ENCODE measurements at places on chromosomes 16 and 17.

DNA sequence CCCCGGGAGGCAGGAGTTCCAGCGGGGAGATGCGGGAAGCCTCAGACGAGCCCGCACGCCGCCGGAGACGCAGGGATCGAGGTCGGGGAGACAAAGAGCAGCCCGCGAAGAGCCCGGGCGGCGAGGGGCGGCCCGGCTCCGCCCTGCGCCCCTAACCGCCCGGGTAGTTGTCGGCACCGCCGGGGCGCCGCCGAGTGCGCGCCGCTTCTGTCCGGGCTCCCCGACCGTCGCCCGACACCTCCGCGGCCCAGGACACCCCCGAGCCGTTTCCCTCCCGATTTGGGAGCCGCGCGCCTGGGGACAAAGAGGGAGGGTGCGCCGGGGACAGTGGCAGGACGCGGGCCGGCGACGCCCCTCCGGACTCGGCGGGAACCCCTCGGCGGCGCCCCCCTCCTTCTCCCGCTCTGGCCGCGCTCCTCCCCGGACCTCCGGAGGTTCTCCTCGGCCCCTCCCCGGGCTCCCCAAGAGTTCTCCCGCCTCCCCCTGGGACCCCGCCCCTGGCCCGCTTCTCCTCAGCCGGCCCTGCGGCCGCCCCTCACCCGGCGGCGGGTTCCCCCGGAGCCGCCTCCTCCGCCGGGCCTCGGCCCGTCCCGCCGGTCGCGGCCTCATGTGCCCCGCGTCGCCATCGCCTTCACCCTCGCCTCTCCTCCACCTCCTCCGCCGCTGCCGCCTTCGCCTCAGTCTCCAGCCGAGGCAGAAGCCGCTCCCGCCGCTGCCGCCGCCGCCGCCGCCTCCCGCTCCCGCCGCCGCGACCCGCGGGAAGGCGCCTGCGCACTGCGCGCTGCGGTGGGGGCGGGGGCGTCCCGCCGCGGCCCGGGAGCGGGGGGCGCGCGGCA lies at the start of gene GJC1:
Gene GJC1, minus strand, starts transcription at position 765 of the 836 bp plus-strand sequence. CDS start 24,470 bp downstream, outside the sequence.
- DNase-seq, result peak; percentile 63

DNA sequence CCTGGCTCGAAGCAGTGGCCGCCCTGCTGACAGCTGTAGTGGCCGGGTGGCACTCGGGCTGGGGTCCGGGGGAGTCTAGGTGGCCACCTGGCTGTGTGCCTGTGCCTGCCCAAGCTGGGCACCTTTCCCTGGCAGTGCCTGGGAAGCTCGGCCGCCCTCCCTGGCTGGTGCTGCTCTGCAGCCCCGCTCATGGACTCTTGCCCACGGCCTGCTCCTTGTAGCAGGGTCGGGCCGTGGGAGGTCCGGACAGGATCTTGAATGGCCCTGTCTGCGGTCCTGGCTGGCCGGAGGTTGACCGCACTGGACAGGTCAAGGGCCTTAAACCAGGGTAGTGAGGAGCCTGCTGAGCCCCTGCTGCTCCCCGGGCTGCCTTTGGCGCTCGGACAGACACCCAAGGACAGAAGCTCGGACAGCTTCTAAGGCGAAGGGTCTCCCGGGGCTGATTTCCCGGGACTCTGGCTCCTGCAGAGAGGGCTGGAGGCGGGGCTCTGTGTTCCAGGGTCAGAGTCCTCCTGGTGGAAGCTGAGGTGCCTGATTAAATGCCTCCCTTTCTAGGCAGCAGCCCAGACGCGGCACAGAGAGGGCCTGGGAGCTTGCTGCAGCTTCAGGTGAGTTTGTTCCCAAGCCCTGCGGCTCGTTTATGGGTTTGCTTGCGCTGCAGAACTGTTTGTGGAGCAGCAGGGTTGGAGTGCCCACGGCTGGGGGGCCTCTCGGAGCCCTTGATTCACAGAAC lies 6.0 kb downstream of the CAPN15 start:
- no peak for DNase-seq

DNA sequence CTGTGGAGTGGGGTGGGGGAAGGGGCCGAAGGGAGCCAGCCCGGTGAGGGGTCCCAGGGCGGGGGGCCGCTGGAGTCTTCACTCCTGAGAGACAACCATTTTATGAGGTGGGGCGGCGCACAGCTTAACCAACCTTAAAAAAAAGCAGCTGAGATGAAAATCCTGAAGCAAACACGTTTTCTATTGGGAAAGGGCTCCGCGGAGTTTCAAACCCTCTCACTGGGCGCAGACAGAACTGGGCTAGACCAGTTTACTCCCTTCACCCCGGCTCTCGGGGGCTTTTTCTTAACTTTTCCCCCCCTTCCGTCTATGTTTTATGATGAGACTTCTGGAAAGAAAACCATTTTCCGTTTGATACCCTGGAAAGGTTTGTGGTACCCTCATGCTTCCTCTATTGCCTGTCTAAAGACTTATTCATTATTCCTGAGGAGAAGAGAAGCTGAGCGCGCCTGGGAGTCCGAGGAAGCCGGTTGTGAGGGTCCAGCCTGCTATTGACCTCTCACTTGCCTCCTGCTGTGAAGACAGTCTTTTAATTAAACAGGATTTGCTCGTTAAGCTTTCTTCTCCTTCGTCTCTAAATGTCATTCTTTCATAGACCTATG lies 482 bp upstream of the SSH2 start:
- DNase-seq, result no peak

GRCh38 chr16:81455006-81455405 lies 10.4 kb downstream of the CMIP start:
- no peak for DNase-seq

GRCh38 chr17:15038656-15039055 lies 226.5 kb downstream of the PMP22 start:
- DNase-seq, result no peak

DNA sequence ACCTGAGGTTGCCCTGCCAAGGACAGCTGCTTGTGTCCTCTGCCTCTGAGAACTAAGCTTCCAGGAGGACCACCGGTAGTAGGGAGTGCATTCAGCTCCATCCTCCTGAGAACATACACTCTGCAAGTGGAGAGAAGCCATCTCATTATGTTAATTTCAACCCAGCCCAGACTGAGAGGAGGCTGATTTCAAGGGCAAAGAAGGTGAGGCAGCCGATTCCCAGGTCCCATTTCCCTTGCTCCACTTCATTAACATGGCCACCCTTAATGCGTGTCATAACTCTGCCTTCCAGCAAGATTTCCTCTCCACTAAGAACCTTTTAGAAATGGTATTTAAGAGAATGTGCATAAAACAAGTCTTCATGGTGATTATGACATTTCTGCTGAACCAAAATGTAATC lies 72.5 kb downstream of the CDH13 start:
- no peak for DNase-seq

DNA sequence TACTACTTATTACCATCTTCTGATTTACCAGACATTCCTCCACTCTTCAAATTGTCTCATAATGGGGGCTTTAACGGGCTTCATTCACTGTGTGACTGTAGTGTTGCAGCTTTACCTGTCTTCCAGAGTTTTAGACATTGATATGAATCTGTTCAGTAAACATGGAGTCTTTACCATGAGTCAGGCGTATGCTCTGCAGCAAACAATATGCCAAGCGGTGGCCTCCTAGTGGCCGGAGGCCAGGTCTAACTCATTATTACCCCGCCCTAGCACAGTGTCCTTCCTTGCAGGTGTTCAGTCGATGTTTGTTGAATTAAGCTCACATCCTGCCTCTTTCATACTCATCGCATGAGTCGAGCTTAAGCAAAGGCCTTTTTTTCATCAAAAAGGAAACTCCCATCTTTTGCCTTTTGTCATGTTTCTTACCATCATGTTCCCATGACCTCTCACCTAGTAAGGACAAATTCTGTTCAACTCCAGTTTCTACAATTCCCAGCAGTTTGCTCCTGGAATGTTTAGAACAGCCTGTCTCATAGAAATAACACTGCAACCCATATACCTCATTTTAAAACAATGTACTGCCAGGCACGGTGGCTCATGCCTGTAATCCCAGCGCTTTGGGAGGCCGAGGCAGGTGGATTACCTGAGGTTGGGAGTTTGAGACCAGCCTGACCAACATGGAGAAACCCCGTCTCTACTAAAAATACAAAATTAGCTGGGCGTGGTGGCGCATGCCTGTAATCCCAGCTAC lies 39.4 kb downstream of the TUBD1 start:
- DNase-seq, result peak; percentile 80

Data from spleen (tissue), 13 donors.